NCI-H446 (cell line): ENCODE measurements at places on chromosomes 2 and 18.
A peak's percentile ranks its signal among the peaks of the same experiment; 100 is the strongest.

- DNase-seq = no peak
These were observed 6.2 kb downstream of the ALS2 start for GRCh38 chr2:201774546-201774945.

DNA sequence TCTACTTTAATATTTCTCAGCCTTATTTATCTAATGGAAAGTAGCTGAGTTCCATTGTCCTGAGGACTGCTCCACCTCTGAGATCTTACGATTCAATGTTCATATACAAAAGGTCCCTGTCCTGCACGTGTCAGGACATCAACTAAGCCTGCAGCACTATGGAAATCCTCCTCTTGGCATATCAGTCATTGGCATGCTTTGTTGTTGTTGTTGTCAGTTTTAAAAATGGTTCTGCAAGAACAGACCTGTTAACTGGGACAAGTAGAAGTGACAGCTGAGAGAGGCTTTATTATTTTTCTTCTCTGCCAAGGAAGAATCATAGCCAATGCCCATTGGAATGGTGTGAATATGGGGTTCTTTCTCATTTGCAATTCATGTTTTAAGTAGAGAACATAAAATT lies 450.1 kb upstream of the PKDCC start:
- DNase-seq = peak; percentile 19

DNA sequence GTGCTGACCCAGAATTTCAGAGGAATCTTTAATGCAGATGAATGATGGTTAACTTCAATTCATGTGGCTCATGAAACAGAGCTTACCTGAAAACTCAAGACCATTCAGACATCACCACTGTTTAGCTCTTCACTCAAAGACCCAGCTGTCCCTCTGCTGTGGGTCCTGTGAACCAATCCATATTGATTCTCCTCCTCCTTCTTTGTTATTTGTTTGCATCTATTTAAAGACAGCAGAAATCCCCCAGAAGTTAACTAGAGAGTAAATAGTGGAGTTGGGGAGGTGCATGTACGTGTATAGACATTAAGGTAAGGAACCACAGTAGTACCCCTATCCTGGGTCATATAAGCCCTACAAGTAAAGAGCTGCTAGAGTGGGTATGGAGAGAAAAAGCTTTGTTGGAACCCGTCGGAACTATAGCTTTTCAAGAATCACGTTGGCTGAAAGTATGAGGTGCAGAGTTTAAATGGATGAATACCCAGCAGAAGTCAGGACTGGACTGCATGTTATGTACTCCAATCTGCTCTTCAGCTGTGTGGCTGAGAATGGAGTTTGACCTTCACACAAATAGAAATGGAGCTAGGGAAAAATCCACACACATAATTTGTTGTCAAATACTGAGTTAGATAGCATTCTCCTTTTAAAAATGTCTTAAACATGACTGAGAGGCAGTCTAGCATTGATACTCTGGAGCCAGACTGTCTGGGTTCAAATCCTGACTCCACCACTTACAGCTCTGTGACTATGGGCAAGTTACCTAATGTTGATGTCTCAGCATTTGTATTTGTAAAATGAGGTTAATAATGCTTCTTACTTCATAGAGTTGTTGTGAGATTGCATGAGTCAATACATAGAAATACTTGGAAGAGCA lies 81.7 kb upstream of the HK2 start:
- DNase-seq = no peak

- DNase-seq = no peak
These were observed 36.6 kb upstream of the LNPK start for GRCh38 chr2:176038694-176039093.

DNA sequence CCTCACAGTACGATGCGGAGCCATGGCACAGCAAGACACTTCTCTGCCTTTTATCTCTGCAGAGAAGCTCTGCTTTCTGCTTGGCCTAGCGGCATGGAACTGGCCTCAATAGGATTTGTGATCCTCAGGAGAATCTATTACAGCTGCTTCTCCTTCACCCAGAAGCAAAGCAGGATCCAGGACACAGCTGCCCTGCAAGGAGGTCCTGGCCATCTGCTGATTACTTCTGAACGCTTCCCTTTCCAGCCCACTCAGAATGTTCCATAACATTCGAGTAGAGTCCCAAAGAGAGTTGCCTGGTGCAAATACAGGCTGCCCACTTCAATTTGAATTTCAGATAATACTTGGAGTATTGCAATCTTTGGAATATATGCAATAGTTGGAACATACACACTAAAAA lies 29.2 kb upstream of the KCNS3 start:
- no peak for DNase-seq

GRCh38 chr18:7535436-7536205 lies 31.5 kb upstream of the PTPRM start:
- no peak for DNase-seq

DNA sequence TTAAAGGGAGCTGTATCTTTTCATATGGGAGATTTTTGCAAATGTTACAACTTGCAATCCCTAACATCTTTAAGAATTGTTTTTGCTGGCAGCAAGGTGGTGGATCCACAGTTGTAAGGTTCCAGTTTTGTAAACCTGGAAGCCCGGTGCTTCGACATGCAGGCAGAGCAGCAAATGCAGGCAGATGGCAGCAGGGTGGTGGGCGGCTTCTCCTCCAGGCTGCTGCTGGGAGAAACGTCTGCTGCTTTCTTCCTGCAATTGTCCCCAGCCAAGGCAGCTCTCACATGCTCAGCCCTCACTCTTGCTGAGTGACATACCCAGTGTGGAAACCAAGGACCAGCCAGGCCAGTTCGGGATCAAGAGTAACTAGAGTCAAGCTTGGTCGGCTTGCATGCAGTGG lies 166.0 kb downstream of the SEPTIN10 start:
- DNase-seq = peak; percentile 53

DNA sequence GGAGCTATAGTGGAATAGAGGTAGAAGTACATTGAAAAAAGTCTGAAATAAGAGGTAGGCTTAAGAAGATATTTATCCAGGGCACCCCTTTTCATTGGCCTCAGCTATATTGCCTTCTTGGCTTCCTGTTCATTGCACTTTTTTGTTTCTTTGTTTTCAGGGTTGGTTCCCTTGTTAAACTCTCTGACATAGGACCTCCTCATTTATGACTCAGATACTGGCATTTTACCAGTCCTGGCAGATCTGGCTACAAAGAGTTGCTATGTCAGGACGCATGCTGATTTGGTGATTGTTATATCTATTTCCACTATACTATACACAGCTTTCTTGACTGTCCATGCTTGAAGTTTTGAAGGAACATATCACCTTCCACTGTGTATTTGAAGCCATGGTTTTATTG lies 60.0 kb downstream of the GCA start:
- DNase-seq = peak; percentile 87

DNA sequence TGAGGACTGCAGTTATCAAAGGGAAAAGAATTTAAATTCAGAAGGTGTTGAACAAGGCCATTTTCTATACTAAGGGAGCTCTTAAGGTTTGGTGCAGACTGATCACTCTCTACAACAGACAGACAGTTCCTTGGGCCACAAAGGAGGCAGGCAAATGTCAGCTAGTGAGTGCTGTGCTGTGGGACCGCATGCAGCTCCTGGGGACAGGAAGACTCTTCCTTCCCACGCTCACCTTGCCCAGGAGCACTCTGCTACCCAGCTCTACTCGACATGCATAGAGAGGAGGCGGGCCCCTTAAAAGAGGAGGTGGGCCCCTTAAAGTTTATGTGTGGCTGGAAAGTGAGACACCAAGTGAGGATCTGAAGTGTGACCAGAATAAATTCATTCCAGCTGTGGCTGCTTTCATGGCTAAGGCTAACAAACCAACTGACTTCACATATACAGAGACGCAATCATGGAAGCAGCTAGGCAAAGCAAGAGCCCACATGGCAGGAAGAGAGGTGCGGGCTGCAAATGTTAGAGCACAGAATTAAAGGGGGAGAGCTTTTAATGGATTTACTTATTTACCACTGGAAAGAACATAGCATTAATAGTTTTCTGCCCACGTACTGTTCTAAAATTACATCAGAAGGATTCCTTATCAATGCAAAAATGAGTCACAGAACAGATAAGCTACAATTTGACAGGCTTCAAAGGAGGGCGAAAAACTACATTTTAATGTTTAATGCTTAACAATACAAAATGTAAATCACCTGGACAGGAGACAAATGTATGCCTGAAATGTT lies 101.4 kb upstream of the RNU4ATAC start:
- no peak for DNase-seq

- DNase-seq = no peak
These were observed 319.8 kb upstream of the FIGN start for GRCh38 chr2:164055623-164056022.

- no peak for DNase-seq
These were observed 215.5 kb downstream of the TNS1 start for GRCh38 chr2:217787160-217787877.

DNA sequence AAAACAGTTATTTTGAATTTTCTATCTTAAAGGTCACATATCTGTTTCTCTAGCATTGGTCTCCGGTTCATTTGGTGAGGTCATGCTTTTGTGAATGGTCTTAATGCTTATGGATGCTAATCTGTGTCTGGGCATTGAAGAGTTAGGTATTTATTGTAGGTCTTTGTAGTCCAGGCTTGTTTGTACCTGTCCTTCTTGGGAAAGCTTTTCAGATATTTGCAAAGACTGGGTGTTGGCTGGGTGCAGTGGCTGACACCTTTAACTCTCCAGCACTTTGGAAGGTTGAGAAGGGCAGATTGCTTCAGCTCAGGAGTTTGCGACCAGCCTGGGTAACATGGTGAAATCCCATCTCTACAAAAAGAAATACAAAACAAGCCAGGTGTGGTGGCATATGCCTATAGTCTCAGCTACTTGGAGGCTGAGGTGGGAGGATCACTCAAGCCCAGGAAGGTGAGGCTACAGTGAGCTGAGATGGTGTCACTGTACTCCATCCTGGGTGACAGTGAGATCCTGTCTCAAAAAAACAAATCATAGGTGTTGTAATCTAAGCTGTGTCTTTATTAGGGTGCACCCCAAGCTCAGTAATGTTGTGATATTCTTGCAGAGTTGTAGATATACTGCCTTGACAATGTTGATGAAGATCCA lies 82.3 kb downstream of the FAM117B start:
- no peak for DNase-seq

DNA sequence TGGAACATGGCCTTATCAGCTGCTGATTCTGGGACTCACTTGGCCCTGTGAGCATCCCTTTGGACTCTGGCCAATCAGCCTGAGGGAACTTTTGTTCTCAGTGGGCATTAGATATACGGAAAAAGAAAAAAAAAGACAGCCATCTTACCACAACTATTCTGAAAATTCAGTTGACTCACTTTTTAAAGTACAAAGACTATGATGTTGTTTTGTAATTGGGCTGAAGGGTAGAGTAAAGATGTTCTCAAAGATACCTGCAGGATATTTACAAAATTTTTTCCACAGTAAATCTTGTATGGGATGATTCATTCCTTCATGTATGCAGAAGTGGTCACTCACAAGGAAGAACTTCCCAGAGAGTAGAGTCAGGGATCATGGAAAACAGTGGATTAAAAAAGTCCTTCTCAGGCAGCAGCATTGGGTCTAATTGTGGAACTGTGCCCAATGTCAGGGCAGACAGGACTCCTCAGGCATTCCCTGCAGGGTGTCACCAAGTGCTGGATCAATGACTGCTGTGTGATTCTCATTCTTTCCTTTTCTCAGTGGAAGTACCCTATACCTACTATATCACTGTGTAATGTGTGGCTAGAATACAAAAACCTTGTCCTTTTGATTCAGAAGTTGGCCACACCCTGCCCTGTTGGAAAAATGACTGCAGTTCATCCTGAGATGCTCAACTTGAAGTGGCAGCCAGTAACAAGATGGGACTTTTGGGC lies 35.4 kb downstream of the SULT1C4 start:
- DNase-seq = no peak

DNA sequence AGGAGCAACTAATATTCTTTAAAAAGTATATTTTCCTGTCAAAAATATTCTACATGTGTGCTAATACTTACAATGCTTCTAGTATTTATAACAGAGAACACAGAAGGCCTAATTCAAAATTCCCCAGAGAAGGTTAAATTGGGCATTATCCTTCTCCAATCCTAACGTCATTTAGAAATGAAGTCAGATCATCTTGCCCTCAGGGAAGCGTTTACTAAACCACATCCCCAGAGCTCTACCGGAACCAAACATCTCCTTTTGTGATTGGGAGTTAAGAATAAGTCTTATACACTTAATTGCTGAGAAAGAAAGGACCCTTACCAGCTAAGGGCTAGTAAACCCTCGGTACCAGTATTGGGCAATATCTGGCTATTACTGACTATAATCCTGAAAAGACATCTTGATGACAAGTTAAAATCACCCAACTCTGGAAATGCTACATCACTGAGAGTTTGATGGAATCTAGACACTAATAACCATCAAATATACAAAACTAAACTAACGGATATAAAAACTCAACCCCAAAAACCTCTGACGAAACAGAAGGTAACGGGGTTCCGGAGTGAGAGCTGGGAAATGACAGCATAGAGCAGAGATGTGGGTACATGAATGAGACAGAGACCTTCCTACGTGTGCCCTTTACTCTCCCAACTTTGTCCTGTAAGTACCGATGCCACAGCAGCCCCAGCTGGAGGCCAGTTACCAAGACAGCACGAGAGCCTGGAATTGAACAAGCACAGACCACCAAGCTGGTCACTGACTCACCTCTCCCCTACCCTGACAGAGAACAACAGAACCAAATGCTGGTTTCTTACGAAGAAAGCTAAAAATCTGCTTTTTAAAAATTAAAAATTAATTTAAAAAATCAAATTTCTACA lies 35.0 kb downstream of the WDSUB1 start:
- no peak for DNase-seq

DNA sequence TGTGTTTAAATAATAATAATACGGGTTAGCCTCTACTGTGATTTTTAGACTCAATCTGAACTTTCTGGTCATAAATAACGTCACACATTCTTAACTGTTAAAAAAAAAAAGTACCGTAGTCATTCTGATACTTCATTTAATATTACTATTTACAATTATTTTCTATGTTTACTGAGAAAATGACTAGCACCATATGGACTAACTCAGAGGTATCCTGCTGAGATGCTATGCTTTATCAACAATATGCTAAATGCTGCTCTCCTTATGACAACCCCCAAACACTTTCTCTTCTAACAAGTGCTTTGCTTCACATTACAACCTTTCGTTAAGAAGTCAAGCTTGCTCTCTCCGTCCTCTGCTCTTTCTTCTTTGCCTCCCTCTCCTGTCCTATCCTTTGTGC lies 182.1 kb downstream of the AFF3 start:
- no peak for DNase-seq

DNA sequence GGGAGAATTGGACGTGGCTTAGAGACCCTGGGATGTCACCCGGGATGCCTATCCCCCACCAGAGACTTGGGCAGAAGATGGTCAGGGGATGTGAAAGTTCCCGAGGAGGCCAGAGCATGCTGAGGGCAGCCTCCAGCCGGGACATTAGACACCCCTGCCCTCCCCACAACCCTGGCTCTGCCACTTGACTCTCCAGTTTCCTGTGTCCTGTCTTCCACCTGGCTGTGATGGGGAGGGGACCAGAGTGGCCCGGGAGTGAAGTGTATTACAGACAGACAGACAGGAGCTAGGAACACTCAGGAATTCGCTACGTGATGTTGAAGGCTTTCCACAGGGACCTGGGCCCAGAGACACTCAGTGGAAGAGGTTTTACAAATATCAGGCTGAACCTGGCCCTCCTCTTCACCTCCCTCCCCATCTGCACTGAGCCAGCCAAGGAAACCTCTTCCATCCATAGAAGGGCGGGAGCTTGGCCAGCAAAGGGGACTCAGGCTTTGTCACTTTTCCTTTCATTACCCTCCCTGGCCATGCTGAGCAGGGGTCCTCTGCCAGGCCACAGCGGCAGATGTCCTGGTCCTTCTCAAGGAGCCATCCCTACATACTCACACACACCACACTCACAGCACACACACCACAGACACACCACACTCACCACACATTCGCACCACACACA lies 60.7 kb downstream of the SDC1 start:
- DNase-seq = no peak
